ENCODE measurements at places on chromosomes 5 and 9.

GRCh38 chr9:78437296-78437695 lies 140.4 kb downstream of the PSAT1 start:
- peak; percentile 50 for DNase-seq

DNA sequence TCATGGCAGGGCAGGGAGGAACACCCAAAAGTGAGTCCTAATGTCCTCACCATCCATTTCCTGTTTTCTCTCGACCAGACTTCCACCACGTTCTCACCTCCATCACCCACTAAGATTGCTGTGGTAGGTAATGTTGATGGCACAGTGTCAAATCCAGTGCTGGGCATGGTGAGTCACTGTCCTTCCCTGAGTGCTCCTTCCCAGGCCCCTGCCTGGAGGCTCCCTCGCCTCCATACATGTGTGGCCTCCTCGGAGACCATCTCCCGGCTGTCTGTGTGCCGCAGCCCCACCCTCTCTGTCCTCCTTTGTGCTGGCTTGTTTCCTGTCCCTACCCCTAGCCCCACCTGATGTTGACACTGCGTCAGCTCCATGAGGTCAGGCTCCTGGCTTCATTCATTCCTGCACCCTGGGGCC lies 177.5 kb downstream of the SYK start:
- DNase-seq, result no peak

DNA sequence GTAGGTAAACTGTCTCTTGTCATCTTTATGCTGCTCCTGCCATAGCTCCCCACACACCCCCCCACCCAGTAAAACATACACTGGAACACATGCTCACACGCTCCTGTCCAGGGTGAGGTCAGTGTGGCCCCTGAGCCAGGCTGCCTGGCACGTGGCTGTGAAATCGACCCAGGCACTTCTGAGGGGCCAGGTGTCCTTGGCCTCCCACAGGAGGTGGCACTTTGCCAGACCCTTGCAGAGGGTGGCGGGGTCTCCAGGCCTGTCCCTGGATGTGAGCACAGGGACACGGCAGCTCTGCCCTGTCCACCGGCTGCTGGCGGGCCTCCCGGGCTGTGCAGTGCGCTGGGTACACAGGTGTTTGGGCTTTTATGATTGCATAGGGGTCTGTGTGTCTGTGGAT lies 10.0 kb upstream of the CRB2 start:
- no peak for DNase-seq

GRCh38 chr5:113204525-113205161 lies 228.0 kb downstream of the DCP2 start:
- peak; percentile 31 for DNase-seq

- peak; percentile 33 for DNase-seq
Observed at GRCh38 chr9:71909887-71910649, 925 bp downstream of the ABHD17B start.

DNA sequence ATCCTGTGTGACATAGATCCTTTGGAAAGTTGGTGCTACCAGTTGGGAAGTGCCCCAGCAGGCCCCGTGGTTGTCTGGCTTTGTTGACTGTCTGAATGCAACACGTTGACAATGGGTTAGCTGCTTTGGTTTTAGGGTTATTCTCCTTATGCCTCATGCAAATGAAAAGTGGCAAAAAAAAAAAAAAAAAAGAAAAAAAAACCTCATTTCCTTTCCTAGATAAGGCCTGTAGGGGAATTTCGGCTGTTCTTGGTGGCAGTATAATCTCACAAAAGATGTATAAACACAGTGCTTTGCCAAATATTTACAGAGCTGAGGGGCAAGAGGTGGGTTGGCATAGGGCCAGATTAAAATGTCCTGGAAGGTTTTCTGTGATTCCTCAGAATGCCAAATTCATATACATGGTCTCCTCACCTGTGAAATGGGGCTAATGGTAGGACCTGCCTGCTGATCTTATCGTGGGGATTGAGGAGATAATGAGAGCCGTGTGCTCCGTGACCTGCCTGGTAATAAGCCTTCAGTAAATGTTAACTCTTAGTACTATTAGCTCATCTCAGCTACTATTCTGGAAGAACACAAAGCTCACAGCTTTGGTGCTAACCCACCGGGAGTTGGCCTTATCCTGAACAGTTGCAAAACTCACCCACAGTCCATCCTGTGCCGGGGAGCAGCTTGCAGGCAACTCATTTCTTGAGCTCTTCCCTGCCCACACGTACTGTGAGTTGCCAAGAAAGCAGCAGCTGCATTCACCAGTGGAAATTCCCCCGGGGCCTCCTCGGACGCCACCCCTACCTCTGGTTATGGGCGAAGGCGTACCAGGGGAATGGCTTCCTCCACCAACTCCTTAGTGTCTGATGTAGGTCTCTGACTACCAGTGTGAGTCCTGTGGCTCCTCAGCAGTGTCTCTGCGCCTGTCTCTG lies 220.3 kb downstream of the NR3C1 start:
- no peak for DNase-seq

- peak; percentile 10 for DNase-seq
Observed at GRCh38 chr5:148186248-148187003, 16.4 kb upstream of the SPINK6 start.

- no peak for DNase-seq
Observed at GRCh38 chr5:74413403-74414048, 227.0 kb downstream of the ENC1 start.

GRCh38 chr5:112165897-112166737 lies 253.0 kb downstream of the EPB41L4A start:
- DNase-seq, result no peak

DNA sequence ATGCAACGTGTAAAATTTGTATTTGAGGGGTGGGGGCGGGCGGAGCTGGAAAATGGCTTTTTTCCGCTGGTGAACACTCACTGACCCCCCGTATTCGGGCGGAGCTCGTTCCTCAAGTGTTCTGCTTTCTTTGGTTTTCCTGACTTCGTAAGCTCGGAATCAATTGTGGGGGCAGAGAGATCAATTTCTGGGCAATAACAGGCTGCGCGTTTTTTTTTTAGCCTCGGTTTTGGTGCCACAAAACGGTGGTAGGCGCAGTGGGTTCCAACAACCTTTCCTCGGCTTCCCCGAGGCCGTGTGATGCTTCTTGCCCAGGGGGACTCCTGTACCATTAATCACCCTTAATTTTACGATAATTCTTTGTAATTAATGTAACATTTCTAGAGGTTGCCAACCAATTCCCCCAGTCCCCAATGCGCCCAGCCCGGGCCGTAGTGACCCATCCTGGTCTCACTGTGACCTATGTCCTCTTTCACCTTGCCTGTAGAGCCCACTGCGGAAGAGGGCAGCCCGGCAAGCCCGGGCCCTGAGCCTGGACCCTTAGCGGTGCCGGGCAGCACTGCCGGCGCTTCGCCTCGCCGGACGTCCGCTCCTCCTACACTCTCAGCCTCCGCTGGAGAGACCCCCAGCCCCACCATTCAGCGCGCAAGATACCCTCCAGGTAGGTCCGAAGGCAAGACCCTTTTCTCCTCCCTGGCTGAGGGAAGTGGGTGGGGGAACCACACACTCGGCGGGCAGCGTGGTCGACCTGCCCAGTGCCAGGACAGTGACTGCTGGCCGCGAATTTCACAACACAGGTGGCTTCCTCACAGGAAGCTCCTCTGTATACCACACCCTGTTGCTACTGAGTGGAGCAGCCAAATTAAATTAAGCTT lies 3.7 kb downstream of the NR4A3 start:
- DNase-seq, result no peak

GRCh38 chr9:131302244-131303075 lies 12.9 kb downstream of the PLPP7 start:
- no peak for DNase-seq

- peak; percentile 17 for DNase-seq
Observed at GRCh38 chr5:55865831-55866230, 14.7 kb downstream of the IL31RA start.

- no peak for DNase-seq
Observed at GRCh38 chr5:56244627-56245026, 11.5 kb upstream of the ANKRD55 start.

- DNase-seq, result peak; percentile 29
Observed at GRCh38 chr5:89480406-89481007, 597.5 kb upstream of the MEF2C start.

DNA sequence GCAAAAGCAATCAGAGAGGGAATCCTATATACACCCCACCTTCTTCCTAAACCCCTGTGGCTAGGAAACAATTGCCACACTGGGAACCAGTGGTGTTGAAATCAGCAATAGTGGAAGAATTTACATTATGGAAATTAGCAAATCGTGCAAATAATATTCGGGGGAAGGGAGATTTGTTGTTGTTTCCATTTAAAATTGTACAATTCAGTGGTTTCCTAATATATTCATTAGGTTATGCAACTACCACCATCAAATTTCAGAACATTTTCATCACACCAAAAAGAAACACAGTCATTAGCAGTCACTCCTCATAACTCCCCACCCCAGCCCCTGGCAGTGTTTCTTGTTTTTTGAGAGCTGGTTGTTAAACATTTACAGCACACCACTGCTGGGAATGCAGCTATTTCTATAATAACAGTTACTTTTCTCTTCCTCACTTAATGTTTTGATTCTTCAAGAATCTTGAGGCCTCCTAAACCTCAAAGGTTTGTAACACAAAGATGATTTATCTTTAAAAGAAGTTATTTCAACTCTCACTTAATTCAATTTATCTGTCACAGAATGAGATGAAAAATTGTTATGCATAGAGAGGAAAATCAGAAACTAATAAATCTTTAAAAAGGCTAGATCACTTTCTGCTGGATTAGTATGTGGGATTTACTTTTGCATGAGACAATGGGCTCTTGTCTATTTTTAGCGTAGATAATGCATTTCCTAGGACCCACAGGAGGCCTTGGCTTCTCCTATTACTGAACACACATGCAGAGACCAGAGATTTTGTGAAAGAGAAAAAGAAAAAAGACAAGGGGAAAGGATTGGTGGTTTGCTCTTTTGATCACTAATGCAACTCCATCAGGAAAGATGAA lies 91.8 kb upstream of the DAPK1 start:
- DNase-seq, result no peak

DNA sequence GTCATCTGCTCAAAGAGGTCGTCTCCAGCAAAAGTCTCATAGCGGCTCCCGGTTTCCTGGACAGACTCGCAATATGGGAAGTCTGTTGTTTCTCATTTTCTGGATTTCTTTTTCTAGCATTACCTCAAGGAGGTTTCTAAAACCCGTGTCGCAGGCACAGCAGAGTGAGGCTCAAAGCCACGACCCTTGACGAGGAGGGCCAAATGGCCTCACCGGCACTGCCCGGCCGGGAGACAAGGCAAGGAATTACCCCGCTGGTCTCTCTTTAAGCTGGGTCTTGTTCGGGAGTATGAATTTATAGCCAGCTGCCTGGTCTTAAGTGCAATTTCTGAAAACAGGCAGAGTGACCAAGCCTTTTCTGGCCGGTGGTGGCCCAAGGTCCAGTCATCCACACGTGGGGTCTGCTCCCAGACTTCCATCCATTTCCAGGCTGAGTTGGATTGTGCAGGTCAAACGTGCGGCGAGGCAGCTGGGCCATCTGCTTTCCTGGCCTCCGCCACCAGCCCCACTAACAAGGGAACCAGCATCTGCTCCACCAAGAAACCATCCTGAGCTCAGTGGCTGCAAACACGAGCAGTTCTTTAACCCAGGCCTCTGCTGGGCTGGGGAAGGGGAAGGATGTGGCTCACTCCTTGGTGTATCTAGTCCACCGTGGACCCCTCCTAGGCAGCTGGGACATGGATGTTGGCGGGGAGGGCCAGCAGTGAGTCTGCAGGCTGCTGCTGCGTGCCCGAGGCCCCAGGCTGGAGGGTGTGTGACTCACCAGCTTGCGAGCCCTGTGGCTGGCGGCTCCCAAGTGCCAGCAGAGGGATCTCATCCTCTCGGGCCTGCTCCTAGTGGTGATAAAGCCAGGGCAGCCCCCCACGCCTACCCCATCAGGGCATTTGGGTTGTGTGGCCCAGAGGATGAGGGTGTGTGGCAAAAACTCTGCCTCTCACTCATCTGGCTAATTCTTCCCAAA lies 55.6 kb upstream of the COL5A1 start:
- peak; percentile 77 for DNase-seq

- DNase-seq, result peak; percentile 50
Observed at GRCh38 chr9:129319076-129319937, 141.2 kb upstream of the IER5L start.

GRCh38 chr9:2506321-2506720 lies 115.3 kb upstream of the VLDLR start:
- no peak for DNase-seq

DNA sequence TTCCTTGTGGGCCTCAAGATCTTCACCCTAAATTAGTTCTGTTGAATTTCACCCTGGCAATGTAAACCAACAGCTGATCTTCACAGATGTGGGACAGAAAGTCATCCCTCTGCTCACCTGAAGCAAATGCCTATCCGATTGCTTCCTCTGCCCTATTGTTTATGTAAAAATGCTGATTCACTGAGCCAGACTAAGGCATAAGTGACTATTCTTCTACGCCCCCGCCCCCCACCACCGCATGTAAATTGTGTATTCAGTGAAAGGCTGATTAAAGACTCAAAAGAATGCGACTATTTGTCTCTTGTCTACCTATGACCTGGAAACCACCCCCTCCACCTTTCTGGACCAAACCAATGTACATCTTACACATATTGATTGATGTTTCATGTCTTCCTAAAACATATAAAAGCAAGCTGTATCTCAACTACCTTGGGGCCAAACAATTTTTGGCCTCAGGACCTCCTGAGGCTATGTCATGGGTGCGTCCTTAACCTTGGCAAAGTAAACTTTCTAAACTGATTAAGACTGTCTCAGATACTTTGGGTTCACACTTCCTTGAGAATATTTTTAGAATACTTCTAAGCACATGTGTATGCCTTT lies 129.7 kb upstream of the BOD1 start:
- no peak for DNase-seq

- DNase-seq, result peak; percentile 62
Observed at GRCh38 chr5:55691265-55692105, 20.6 kb downstream of the SLC38A9 start.

DNA sequence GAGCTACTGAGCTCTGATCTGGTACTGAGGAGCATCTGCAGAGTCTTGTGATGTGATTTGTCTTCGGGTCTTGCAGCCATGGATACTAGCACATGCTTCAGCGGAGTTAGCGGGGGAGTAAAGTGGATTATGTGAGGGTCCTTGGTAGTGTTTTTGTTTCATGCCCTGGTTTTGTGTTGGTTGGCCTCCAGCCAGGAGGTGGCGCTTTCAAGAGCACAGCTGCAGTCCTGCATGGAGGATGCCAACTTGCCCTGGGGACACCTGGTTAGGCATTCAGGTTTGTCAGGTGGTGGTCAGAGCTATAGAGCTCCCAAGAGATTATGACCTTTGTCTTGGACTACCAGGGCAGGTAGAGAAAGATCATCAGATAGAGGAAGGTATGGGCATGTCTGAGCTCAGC lies 185.8 kb upstream of the CDH6 start:
- no peak for DNase-seq

All from fibroblast of skin of abdomen (primary cell).